Right lobe of liver (tissue), 6 donors: ENCODE measurements at places on chromosomes 3 and 15. TPM values are rescaled to one million over a fixed set of nuclear protein-coding genes. Genes with fewer than 3 reads are reported as not detected.

DNA sequence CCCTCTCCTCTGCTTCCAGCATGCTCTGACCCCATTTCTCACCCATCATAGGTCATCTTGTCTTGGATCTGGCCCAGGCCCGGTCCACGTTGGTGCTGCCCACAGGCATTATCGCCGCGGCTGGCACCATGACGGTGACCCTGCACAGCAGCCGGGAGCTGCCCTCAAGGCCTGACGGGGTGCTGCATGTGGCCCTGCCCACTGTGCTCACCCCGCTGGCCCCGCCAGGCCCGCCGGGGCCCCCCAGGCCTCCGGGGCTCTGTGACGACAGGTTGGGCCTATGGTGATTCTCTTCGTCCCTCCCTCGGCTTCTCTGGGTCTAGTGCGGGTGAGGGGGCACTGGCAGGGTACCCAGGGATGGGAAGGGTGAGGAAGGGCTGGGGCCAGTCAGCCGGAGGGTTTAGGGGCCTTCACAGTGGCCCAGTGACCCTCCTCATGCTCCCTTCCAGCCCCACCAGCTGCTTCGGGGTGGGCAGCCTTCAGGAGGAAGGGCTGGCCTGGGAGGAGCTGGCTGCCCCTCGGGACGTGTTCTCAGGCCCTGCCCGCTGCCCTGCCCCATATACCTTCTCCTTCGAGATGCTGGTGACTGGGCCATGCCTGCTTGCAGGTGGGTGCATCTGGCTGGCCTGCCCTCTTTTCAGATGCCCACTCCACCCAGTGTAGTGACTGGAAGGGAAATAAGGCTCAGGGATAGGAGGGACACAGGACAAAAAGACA is 3.9 kb downstream of the VWA5B2 start:
- no peak overlapping the region for H3K27ac ChIP-seq
- no peak for DNase-seq
- H3K4me3 ChIP-seq, result no peak overlapping the region
- H3K4me1 ChIP-seq, result no peaks in the 10 kb centered on the region
- no peaks in the 10 kb centered on the region for H3K27me3 ChIP-seq

- H3K4me1 ChIP-seq, result no peaks in the 10 kb centered on the region
- no peak overlapping the region for H3K4me3 ChIP-seq
- no peak for DNase-seq
Observed at GRCh38 chr3:156586905-156587759, 32.2 kb upstream of the SSR3 start.

CLDN16 gene
- total RNA-seq, result 1.6 TPM

- no peaks in the 10 kb centered on the region for H3K27me3 ChIP-seq
- H3K4me1 ChIP-seq, result peaks cover under 1% of the 10 kb centered on the region
- no peak for DNase-seq
- H3K4me3 ChIP-seq, result no peak overlapping the region
- H3K36me3 ChIP-seq, result no peaks in the 10 kb centered on the region
- H3K27ac ChIP-seq, result no peak overlapping the region
Observed at GRCh38 chr3:102158080-102158740, 276.6 kb upstream of the ZPLD1 start.

GRCh38 chr3:164450276-164450905 is 627.9 kb downstream of the SI start:
- H3K27ac ChIP-seq, result no peak overlapping the region
- H3K27me3 ChIP-seq, result no peaks in the 10 kb centered on the region
- DNase-seq, result no peak

DNA sequence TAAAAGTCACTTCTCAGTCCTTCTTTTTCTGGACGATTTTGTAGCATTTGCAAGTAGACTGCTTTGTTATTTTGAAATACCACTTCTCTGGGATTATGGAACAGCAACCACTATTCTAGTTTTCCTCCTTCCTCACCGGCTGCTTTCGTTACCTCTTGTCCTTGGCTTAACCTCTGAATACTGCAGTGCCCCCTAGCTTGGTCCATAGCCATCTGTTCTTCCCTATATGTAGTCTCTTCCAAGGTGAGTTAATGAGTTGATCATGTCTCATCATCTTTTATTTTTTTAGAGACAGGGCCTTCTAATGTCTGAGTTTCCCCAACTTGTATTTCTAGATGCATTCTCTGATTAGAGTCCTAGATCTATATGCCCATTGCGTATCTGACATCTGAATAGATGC is 694.3 kb downstream of the NTRK3 start:
- H3K27ac ChIP-seq, result no peak overlapping the region
- H3K4me1 ChIP-seq, result no peaks in the 10 kb centered on the region
- no peak for DNase-seq
- H3K36me3 ChIP-seq, result no peaks in the 10 kb centered on the region
- no peak overlapping the region for H3K4me3 ChIP-seq

GABRB3 gene
- 2.2 TPM for total RNA-seq

RCN2 gene
- 16.7 TPM for total RNA-seq

SLCO3A1 gene
- total RNA-seq, result 3.9 TPM
